ENCODE measurements at places on chromosomes 7 and 10.

GRCh38 chr7:105210721-105211205, 178.0 kb downstream of the SRPK2 start:
- DNase-seq, result no peak

DNA sequence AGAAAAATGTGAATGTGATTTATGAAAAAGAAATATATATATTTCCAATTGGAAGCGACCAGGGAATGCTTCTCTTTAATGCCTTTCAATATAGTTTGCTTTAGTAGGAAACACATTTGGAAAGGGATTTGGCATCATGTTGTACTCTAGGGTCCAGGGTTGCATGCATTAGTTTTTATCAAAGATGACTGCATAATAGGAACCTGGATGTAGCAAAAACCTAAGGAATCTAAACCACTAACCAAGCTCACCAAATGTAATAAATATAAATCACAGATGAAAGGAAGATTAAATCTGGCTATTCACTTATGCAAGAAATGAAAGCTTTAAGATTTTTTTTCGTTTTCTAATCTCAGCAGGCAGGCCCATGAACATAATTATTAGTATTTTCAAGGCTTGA, 120.0 kb downstream of the ATXN7L1 start:
- DNase-seq, result no peak

GRCh38 chr7:44306606-44307005, 18.8 kb downstream of the CAMK2B start:
- DNase-seq, result no peak

DNA sequence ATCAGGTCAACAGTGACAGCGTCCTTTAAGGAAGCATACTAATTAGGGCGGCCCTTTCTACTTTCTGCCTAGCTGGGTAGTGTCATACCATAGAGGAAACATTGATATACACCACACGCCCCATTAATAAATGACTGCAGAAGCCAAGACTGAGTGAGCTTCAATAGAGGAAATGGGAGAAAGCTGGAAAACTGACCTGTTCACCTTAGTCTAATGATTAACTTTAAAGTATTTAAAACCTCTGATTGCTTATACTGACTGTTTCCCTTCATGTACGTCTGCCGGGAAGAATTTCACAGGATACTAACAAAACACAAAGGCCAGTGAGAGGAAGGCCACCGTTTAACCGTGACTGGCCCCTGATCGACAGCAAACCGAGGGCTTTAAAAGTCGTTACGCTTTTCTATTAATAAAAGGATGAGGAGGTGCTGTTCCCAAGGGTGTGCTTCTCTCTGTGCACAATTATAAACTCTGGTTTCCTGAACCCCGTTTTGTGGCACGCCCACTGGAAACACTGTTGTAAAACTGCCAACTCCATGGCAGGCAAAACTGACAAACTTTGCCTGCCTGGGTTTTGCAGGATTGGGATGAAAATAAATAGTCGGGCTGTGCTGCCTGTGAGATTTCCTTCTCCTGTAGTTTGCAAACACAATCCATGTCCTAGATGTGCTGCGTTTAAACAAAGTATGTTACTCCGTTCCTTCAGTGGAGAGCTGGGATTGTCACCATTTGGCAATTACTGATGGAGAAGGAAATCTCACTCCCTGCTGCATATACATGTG, 137.6 kb downstream of the NRP1 start:
- DNase-seq, result no peak

DNA sequence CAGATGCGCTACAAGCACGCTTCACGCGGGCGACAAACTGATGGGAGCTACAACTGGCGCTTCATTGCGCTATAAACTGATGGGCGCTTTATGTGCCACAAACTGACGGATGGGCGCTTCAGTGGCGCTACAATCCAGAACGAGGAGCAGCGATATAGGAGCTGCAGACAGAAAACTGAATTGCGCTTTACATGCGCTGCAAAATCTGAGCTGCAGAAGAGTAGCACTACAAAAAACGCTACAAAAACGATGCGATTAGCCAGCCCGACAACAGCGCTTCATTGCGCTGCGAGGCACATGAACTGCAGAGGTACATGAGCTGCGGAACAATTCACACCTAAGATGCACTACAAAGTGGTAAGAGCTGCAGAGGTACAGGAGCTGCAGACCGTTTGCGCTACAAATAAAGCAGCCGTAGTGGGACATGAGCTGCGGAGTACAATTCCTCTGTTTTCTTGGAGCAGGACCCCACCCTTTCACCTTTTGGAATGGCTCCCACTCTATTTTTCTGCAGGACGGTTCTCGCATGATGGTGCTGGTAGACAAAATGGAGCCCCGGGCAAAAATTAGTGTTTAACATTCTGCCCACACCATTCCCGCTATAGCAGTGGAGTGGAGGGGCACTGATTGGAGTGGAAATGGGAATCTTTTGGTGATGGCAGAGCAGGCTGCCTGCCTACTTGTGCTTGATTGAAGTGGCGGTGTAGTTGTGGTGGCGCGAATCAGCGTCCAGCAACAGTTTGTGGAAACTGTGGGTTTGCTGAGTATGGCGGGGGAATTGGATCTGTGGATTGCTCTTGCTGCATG, 1.2 kb upstream of the SGCE start:
- peak; percentile 28 for DNase-seq

- DNase-seq, result no peak
Observed at GRCh38 chr10:104908581-104908980, 267.5 kb downstream of the SORCS3 start.

- DNase-seq, result peak; percentile 4
Observed at GRCh38 chr7:155918720-155919390, 106.6 kb upstream of the SHH start.

DNA sequence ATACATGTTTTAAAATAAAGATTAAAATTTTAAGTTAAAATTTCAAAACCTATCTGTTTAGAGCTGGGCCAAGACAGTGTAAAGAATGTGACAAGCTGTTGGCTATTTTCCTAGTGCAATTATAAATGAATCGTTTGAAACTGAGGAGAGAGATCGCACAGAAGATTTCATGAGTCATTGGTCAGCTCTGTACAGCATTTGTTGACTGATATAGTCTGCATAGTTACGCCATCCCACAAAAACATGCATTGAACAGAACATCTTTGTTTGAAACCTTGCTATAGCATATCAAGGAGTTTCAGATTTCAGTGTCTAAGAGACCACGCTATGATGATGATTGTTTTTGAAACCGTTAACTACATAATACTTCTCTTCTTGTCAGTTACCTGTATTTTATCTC, 1.3 kb upstream of the C10orf67 start:
- peak; percentile 87 for DNase-seq

All from HFFc6 (cell line).